DND-41 (cell line): ENCODE measurements at places on chromosomes 1 and 21.

DNA sequence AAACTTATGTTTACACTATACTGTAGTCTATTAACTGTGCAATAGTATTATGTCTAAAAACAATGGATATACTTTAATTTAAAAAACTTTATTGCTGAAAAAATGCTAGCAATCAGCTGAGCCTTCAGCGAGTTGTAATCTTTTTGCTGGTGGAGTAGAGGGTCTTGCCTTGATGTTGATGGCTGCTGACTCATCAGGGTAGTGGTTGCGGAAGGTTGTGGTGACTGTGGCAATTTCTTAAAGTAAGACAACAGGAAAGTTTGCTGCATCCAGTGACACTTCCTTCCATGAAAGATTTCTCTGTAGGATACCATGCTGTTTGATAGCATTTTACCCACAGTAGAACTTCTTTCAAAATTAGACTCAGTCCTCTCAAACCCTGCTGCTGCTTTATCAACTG is 234.7 kb upstream of the CSF3R start:
- DNase-seq: no peak
- no peaks in the 10 kb centered on the region for H3K4me1 ChIP-seq
- no peak overlapping the region for H3K27ac ChIP-seq
- H3K27me3 ChIP-seq: peaks cover 13% of the 10 kb centered on the region
- no peaks in the 10 kb centered on the region for H3K36me3 ChIP-seq

GRCh38 chr1:94093996-94094395 is 27.0 kb downstream of the ABCA4 start:
- no peak overlapping the region for H3K4me3 ChIP-seq
- peak overlapping the region; percentile 95 for H3K27ac ChIP-seq
- no peaks in the 10 kb centered on the region for H3K36me3 ChIP-seq
- H3K27me3 ChIP-seq: no peaks in the 10 kb centered on the region
- DNase-seq: no peak

DNA sequence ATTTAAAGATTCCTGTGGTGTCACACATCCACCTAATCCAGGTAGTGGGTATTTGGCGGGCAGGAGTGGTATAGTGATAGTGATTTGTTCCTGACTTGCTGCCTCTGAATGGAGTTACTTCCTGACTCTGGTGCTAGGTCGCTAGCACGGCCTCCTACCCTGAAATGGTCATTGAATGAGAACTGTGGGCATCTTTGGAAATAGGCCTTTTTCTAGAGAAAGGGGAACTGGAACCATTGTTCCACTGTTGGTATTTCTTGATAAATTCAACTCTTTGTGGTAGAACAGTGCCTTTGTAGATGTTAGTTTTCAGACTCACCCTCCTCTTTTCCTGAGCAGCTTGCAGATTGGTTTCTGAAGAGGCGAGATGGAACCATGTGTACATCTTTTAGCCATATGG is 1.5 kb downstream of the QSOX1 start:
- H3K4me1 ChIP-seq: peaks cover 29% of the 10 kb centered on the region
- no peak overlapping the region for H3K4me3 ChIP-seq
- H3K36me3 ChIP-seq: no peaks in the 10 kb centered on the region; the same call in 1 of the 2 replicates
- no peak overlapping the region for H3K27ac ChIP-seq
- no peak for DNase-seq
- no peaks in the 10 kb centered on the region for H3K27me3 ChIP-seq

DNA sequence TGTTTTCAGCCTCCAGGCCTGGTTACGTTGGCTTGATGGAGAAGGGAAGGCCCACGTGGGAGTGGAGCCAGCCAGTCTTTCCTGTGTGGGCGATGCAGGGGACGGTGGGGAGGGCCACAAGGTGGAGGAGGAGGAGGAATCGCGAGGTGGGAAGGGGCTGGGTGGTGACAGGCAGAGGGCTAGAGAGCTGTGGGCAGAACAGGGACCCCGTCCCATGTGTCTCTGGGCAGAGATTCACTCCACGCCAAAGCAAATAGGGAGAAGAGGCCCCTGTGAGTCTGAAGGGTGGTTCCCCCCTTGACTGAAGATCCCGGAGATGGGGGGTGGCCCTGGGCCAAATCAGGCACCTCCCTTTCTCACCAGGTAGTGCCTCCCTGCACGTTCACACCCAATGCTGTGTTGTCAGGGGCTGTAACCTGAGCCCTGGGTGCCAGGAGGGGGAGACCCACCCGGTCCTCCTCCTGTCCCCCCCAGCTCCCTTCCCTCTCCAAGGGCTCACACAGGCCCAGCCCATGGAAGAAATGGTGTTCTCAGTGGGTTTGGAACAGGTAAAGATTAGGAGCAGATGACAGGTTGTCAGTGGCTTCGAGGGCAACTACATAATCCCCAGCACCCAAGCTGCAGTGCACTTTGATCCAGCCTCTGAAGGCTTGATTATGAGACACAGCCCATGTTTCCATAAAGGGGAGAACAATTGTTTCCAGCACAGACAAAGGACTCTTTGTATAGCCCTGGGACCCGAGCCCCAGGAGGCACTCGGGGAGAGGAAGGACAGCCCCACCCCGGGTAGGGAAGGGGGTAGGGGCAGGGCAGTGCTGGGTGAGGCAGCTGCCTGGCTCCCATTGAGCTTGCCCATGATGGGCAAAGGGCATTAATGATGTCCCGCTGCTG is 37.7 kb upstream of the GPR37L1 start:
- no peaks in the 10 kb centered on the region for H3K36me3 ChIP-seq
- H3K4me1 ChIP-seq: no peaks in the 10 kb centered on the region
- no peak for DNase-seq
- H3K27me3 ChIP-seq: peaks cover 24% of the 10 kb centered on the region
- H3K27ac ChIP-seq: no peak overlapping the region

- H3K27ac ChIP-seq: no peak overlapping the region
- no peak for DNase-seq
- H3K36me3 ChIP-seq: no peaks in the 10 kb centered on the region
- H3K4me3 ChIP-seq: no peak overlapping the region
Observed at GRCh38 chr1:62285984-62286785, 33.0 kb downstream of the KANK4 start.

GRCh38 chr1:75092141-75092540 is 42.0 kb upstream of the LHX8 start:
- DNase-seq: no peak
- H3K4me3 ChIP-seq: no peak overlapping the region
- no peaks in the 10 kb centered on the region for H3K4me1 ChIP-seq
- H3K27ac ChIP-seq: no peak overlapping the region
- H3K27me3 ChIP-seq: no peaks in the 10 kb centered on the region
- H3K36me3 ChIP-seq: no peaks in the 10 kb centered on the region

- DNase-seq: no peak
- H3K4me3 ChIP-seq: no peak overlapping the region
- no peaks in the 10 kb centered on the region for H3K4me1 ChIP-seq
- no peaks in the 10 kb centered on the region for H3K36me3 ChIP-seq
- peaks cover 2% of the 10 kb centered on the region for H3K27me3 ChIP-seq
Observed at GRCh38 chr1:113297749-113298148, 92.6 kb upstream of the MAGI3 start.

- no peak overlapping the region for H3K27ac ChIP-seq
- no peak overlapping the region for H3K4me3 ChIP-seq
- no peaks in the 10 kb centered on the region for H3K36me3 ChIP-seq
- no peak for DNase-seq
- no peaks in the 10 kb centered on the region for H3K27me3 ChIP-seq
Observed at GRCh38 chr1:177600936-177601335, 368.9 kb downstream of the SEC16B start.

GRCh38 chr1:1278620-1279019 is 1.6 kb upstream of the SCNN1D start:
- H3K4me1 ChIP-seq: peaks cover 14% of the 10 kb centered on the region
- no peak overlapping the region for H3K4me3 ChIP-seq
- no peak overlapping the region for H3K27ac ChIP-seq
- no peaks in the 10 kb centered on the region for H3K36me3 ChIP-seq
- no peaks in the 10 kb centered on the region for H3K27me3 ChIP-seq

- no peak overlapping the region for H3K27ac ChIP-seq
- peaks cover 17% of the 10 kb centered on the region for H3K4me1 ChIP-seq
- DNase-seq: no peak
- H3K4me3 ChIP-seq: no peak overlapping the region
Observed at GRCh38 chr1:151619489-151620093, 7.7 kb downstream of the SNX27 start.
